ENCODE measurements at places on chromosomes 2 and 18.
A peak's percentile ranks its signal among the peaks of the same experiment; 100 is the strongest.

GRCh38 chr2:74739129-74739528 lies 85.1 kb downstream of the SEMA4F start:
- no peak for DNase-seq

DNA sequence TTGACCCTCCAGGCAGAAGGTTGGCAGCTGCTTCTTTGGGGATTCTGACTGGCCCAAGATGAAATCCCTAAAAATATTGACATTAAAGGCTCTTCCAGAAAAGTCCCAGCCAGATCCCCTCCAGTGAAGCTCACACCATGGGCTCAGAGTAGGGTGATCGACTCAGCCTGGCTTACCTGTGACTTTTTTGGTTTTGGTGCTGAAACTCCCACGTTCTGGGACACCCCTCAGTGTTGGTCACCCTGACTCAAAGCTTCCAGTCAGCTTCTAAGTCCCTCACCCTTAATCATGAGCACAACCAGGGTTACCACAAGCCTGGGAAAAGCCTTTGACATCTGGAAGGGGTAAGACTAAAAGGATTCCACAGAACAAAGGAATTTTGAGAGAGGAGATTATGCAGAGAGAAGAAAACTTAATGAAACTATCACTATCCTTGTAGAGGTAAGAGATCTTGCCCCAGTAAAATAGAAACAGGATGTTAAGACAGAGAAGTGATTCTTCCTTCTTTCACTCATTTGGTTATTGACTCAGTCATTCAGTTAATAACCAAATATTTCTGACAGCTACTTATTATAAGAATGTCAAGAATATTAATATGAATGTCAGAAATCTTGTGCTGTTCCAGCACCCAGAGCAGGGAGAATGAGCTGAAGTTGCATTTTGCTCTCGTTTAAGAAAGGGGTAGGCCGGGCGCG lies 66.8 kb upstream of the SEC11C start:
- no peak for DNase-seq

DNA sequence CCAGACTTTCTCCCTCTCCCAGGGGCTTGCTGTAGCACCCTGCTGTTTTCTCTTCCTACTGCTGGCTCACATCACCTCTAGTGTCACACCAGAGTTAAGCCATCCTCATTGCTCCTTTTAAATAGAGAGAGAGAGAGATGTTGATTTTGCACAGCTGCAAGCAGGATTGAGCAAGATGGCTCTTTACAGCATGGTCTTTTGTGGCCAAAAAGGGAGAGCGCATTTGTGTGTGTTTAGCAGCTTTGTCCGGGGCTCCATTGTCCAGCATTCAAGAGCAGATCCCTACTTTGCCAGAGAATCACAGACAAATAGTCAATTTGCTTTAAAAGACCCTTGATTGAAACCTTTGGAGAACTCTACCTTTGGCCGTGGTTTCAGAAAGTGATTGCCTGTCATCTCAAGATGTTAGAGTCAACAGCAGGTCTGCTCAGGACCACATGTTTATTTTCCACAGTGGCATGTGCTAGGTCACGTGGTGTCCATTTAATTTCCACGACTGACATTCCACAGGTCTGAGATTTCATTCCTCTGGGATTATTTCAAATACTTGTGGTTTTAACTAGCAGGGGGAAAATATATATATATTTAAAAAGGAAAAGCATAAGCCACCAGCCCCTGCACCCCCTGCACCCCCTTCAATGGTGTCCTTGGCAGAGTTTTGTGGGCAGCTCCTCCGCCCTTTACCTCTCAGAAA lies 359.9 kb upstream of the SLC14A2 start:
- DNase-seq, result no peak

DNA sequence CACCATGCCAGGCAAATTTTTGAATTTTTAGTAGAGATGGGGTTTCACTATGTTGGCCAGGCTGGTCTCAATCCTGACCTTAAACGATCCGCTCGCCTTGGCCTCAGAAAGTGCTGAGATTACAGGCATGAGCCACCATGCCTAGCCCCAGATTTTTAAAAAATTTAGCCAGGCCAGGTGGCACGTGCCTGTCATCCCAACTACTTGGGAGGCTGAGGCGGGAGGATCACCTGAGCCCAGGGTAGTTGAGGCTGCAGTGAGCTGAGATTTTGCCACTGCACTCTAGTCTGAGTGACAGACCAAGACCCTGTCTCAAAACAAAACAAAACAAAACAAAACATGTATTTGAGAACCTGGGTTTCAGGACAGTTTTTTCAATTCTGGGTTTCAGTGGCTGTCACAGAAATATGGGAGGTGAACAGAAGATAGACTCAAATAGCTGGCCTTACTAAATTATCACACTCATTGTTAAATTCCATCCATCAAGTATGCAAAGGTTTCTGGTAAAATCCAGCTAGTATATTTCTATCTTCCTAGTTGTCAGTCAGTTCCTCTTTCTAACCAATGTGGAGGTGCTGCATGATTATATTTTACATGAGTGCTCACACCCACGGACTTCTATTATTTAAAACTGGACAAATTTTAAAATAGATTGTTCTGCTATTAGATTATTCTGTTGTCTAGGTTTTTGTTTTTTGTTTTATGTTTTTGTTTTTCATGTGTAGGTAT lies 5.4 kb downstream of the ALPG start:
- no peak for DNase-seq

- no peak for DNase-seq
Measured at GRCh38 chr18:1665079-1665478, 760.4 kb downstream of the ADCYAP1 start.

DNA sequence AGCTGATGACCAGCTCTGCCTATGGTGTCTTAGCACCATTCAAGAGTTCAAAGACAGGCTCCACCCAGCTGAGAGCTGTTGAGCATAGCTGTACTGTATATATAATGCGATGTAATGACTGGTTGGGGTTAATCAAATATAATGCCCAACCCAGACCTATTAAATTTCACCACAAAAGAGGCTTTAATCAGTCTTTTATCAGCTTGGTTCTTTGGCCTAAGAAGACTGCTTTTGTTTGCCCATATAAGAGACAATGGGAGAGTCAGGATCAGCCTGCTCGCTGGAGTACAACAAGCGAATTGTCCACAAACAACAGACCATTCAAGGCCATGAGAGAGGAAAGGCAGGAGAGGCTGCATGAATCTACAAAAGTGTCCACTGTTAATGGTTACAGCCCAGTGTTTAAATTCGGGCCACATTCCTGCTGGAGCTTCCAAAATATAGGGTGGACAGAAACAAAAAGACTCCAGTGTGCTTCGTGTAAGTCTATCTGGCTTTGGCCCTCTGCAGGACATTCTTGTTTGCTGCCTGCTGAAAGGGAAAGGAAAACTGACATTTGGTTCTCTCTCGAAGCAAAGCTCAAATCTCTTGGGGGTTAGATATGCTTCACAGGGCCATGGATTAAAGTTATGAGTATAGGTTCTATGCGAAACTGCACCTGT lies 299.0 kb upstream of the FBXO11 start:
- no peak for DNase-seq

- no peak for DNase-seq
Measured at GRCh38 chr2:216671791-216672343, 23.5 kb downstream of the IGFBP5 start.

GRCh38 chr2:229800997-229801754 lies 86.8 kb upstream of the DNER start:
- peak; percentile 72 for DNase-seq

DNA sequence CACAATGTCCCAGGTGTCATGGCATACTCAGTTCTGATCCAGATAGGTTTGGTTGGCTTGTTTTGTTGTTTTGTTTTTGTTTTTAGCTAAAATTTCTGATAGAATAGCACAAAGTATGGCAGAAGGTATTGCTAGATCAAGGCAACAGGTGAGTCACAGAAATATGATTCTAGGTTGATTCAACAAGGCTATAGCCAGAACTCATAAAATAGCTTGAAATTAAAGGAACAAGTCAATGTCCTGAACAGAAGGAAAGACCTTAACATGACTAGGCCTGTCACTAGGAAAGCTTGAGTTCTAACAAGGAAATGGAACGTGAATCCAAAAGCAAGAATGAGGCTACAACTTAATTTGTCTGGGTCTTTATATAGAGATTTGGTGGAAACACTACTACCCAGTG lies 157.1 kb downstream of the GALNT3 start:
- no peak for DNase-seq

GRCh38 chr2:45127891-45128290 lies 118.6 kb upstream of the SIX2 start:
- DNase-seq, result no peak

GRCh38 chr18:22226801-22227200 lies 57.4 kb downstream of the GATA6 start:
- no peak for DNase-seq

DNA sequence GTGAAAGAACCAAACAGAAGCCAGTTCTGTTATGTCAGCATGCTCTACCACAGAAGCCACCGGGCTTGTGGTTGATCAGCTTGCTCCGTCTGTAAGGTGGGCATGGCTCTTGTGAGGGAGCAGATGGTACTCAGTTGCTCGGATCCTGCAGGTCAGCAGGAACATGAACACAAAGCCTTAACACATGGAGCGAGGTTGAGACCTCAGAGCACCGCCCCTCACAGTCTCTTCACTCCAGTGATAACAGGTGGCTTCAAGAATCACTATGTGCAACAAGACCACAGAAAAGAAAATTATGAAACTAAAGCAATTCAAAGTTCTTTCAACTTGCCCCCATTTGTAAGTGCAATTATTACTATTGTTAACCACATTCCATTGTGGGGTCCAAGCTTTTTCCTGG lies 72.1 kb downstream of the OSBPL6 start:
- DNase-seq, result no peak

DNA sequence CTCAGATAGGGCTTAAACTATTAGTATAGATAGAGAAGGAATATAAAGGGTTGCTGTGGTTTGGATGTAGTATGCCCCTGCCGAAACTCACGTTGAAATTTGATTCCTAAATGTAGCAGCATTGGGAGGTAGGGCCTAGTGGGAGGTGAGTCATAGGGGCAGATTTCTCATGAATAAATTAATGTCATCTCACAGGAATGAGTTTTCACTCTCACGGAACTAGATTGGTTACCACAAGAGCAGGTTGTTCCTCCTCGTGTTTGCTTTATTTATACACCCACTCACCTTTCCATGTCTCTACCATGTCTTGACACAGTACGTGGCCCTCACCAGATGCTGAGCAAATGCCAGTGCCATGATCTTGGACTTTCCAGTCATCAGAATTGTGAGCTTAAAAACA lies 218.2 kb downstream of the RBM43 start:
- DNase-seq, result no peak

- DNase-seq, result no peak
Measured at GRCh38 chr18:32112826-32113225, 21.2 kb downstream of the RNF138 start.

DNA sequence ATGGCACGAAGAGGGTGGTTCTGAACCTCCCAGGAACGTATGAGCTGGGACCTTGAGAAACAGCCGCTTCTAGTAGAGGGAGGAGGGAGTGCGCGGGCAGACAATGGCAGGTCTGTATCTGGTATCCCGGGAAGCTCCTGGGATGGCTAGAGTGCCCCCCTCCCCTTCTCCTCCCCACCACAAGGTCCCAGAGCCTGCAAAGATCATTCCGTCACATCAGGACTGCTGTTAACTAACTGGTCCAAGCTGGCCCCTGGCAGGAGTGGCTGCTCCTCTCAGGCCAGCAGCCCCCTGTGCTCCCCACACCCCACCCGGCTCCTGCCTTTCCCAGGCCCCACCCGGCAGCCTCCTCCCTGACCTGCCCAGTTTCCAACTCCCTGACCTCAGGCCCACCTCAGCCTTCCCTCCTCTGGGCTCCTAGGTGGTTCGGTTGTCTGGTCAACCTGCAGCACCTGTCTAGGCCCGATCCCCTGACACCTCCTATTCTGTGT lies 75.0 kb downstream of the TPO start:
- no peak for DNase-seq

- DNase-seq, result peak; percentile 42
Measured at GRCh38 chr2:174682007-174682577, 82.2 kb downstream of the CHRNA1 start.

DNA sequence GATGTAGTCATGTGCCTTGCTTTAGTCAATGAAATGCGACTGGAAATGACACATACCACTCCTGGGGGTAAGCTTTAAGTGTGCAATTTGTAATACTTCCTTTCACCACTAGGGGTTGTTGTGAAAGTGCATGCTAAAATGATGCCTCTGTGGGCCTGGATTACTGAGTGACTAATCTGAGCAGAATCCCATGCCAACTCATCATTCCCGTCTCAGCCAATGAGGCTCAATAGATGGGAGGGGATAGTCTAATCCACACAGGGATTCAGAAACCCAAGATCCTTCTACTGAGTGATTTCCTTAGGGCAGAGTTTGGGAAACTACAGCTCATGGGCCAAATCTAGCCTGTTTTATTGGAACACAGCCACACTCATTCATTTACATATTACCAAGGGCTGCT lies 54.0 kb downstream of the HRH4 start:
- no peak for DNase-seq

GRCh38 chr2:220276741-220277444 lies 649.5 kb downstream of the SLC4A3 start:
- no peak for DNase-seq

GRCh38 chr18:33820517-33821371 lies 242.7 kb downstream of the ASXL3 start:
- DNase-seq, result no peak

- DNase-seq, result no peak
Measured at GRCh38 chr2:29777161-29777560, 144.2 kb downstream of the ALK start.

DNA sequence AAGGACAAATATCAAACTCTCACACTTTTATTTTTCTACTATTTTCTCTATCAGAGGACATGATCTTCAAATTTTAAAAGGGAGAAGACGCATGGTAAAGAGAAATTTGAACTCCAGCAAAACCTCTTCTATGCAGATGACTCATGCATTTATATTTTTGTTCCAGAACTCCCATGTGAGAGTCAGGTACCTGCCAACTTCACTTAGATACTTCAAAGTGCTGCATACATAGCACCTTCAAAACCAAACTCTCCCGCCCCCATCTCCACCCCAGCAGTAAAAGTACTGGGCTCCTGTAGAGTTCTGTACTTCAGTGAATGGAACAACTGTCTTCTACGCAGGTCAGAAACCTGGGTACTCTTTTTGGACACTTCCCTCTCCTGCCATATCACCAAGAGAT lies 398.3 kb downstream of the TGIF1 start:
- no peak for DNase-seq

GRCh38 chr2:223669453-223670225 lies 67.5 kb upstream of the SCG2 start:
- DNase-seq, result no peak

Data from stimulated activated CD4-positive, alpha-beta T cell treated with anti-CD3 and anti-CD28 coated beads, Interleukin-4, amount 100 ng/mL, for 1 hour (primary cell).